Temporal lobe (tissue), 4 donors: ENCODE measurements at places on chromosomes 2 and 18. TPM values are rescaled to one million over a fixed set of nuclear protein-coding genes. Genes with fewer than 3 reads are reported as not detected.

The TUBB8B gene
- not detected for total RNA-seq

The UGT1A10 gene
- total RNA-seq: not detected

The VSNL1 gene
- 17.5 TPM for total RNA-seq

The ST8SIA3 gene
- 22.6 TPM for total RNA-seq

The ANKRD36B gene
- 197 TPM for total RNA-seq

The CSRNP3 gene
- total RNA-seq: 184 TPM

The GBX2 gene
- not detected for total RNA-seq

The TRIM43 gene
- total RNA-seq: not detected

The GDF7 gene
- total RNA-seq: under 0.01 TPM

The FAM237A gene
- not detected for total RNA-seq

The USP37 gene
- 32.5 TPM for total RNA-seq

The AQP4 gene
- total RNA-seq: 84.8 TPM

The FBXO15 gene
- 2.2 TPM for total RNA-seq

The CRYGC gene
- not detected for total RNA-seq

The KIAA2012 gene
- total RNA-seq: 0.98 TPM

The SPDYA gene
- 1.5 TPM for total RNA-seq

The C2orf92 gene
- 3.7 TPM for total RNA-seq

The SLC5A7 gene
- total RNA-seq: 2.5 TPM

The CKAP2L gene
- total RNA-seq: 3.2 TPM

The DSG1 gene
- total RNA-seq: 0.49 TPM

The MAB21L4 gene
- not detected for total RNA-seq

The CRYGD gene
- total RNA-seq: 1.2 TPM

The GREB1L gene
- 0.74 TPM for total RNA-seq

The CDCA7 gene
- 14.3 TPM for total RNA-seq

The KATNAL2 gene
- total RNA-seq: 3.4 TPM

The EVX2 gene
- not detected for total RNA-seq

The GAD1 gene
- 78.2 TPM for total RNA-seq

The MARCHF4 gene
- total RNA-seq: 19.2 TPM

The TMEM247 gene
- not detected for total RNA-seq

The FIGN gene
- 3.7 TPM for total RNA-seq

The ZNF385B gene
- 2.5 TPM for total RNA-seq

The TDRD15 gene
- total RNA-seq: not detected

The KCNK3 gene
- 4.2 TPM for total RNA-seq

The TCF4 gene
- total RNA-seq: 487 TPM

The LOXHD1 gene
- 0.25 TPM for total RNA-seq
